Mesothelial cell of epicardium (in vitro differentiated cells): ENCODE measurements at places on chromosomes 4 and X.

DNA sequence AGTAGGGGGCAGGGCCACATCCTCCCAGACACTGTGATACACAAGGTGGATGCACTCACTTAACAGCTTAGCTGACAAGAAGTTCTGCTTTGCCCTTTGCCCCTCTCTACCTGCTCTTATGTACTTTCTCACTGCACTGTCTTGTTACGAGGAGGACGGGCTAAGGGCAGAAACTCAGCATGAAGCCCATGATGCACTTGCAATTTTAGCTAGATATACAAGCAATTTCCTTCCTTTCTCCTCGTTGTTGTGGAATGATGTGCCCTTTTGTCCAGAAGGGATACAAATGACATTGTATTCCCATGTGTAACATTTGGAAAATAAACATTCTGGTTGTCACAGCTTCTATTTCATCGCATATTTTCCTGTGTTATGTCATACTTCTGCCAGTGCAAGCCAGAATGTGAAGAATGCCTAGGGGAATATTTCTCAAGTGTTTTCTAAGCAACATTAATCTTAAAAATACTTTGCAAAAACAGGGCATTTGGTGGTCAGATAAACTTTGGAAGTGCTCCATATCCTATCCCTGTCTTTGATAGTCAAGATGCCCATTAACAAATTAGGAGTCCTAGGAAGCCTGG, 47.2 kb downstream of the MAOA start:
- DNase-seq, result no peak

GRCh38 chr4:154025110-154025509, 236.2 kb upstream of the SFRP2 start:
- DNase-seq, result no peak

- DNase-seq, result no peak
Observed at GRCh38 chr4:101135371-101136010, 211.8 kb downstream of the PPP3CA start.

DNA sequence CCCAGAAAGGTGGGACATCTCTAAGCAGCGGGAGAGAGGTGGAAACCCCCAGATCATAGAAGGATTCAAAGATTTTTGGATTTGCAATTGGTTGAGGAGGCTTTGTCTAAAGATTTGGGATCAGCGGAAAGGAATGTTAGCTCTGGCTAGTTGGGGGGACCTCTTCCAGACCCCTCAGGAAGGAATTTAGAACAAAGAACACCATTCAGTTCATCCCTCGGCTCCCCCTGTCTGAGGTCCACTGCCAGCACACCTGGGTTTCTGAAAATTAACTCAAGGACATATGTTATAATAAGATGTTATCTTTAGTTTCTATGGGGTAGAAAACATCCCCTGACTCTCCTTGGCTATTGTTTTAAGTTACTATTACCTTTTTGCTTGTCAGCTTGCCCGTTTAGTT, 163.6 kb downstream of the CEP135 start:
- DNase-seq, result no peak

GRCh38 chr4:2141022-2141761, 82.1 kb downstream of the NAT8L start:
- DNase-seq, result no peak

DNA sequence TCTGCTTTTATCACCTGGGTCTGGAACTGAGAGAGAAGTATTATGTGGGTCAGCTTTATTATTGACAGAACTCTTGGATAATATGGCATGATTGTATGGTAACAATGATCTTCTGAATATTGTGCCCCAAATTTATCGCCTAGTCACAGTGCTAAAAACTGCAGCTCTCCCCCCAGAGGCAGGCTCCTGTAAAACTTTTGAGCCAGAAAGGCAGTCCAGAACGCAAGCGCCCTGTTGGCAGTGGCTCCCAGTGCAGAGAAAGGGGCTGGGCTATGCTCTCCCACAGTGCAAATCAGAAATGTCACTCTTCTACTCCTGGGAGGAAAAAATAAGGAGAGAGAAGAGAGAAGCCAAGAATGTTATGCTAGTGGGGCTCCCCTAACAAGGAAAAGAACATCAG, 50.5 kb downstream of the HELT start:
- no peak for DNase-seq
